ENCODE measurements at places on chromosomes 2 and 18.

- no peak for DNase-seq
Measured at GRCh38 chr2:74538881-74539339, 9.2 kb downstream of the HTRA2 start.

DNA sequence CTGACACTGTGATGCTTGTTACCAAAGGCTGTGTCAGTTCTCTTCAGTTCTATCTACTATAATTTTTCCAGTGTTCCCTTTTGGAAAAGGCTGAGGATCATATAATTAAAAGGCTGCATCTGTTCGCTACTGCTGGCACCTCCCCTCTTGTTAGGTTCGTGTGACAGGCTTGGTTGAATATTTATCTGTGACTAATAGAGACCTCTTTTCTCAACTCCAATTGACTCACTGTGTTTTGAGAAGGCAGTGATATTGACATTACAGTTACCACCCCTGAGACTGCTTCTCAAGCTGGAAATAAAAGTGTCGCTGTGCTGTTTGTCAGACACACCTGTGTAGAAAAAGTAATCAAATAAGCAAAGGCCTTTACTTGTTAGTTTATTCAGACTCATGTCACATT, 205.5 kb upstream of the KCNH7 start:
- DNase-seq, result no peak

DNA sequence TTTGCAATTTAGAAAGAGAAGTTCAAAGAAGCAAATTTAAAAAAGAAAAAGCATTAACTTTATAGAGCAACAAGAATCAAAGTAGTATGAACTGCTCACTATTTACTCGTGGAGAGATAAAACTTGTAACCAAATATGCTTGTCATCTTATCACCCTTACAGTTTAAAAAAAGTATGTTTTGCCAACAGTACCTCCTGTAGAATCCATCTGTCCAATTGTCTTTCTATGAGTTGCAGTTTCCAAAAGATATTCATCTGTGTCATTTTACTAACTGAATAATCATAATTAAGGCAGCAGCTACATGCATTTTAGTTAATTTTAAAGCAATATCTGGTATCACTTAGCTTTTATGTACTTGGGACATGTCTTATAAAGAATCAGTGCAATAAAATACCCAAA, 1112.3 kb downstream of the DSC3 start:
- DNase-seq, result no peak

GRCh38 chr18:38956068-38956467, 1390.5 kb upstream of the CELF4 start:
- DNase-seq, result no peak

GRCh38 chr2:226618544-226618874, 181.1 kb downstream of the IRS1 start:
- DNase-seq, result no peak

GRCh38 chr2:31069643-31070325, 68.5 kb downstream of the GALNT14 start:
- no peak for DNase-seq

GRCh38 chr2:121376535-121377250, 91.7 kb upstream of the TFCP2L1 start:
- DNase-seq, result no peak

GRCh38 chr2:165793161-165793778, 777 bp downstream of the GALNT3 start:
- DNase-seq, result no peak

- no peak for DNase-seq
Measured at GRCh38 chr18:62525608-62526007, 2.8 kb downstream of the ZCCHC2 start.
